NCI-H69 (cell line): ENCODE measurements at places on chromosomes 2 and 18.

- no peak for DNase-seq
These were observed 200.8 kb upstream of the SIX3 start for GRCh38 chr2:44740678-44741077.

DNA sequence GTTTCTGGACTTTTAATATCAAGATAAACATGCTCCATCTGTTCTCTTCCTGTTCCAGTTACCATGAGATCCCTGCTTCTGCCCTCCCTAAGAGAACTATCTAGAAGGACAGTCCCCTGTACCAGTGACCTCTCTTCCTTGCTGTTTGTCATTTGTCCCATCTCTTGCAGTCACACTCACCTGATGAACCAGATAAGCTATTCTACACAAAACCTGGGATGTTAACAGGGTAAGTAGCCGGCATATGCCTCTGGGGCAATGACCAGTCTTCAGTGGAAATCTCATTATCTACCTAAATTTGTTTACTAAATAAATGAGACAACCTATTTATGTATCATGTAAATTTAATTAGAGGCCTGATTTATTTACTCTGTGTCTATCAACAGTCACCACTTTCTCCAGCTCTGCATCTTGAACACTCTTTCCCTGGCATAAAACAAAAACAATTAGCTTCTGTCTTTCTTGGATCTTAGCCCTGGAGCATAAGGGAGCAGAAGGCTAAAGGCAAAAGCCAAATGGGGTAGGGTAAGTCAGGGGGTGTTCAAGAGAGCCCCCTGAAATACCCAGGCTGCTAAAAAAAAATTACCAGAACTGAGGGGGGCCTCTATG lies 337.7 kb downstream of the ALK start:
- DNase-seq = no peak

GRCh38 chr18:25279556-25279955 lies 72.4 kb downstream of the ZNF521 start:
- DNase-seq = no peak

DNA sequence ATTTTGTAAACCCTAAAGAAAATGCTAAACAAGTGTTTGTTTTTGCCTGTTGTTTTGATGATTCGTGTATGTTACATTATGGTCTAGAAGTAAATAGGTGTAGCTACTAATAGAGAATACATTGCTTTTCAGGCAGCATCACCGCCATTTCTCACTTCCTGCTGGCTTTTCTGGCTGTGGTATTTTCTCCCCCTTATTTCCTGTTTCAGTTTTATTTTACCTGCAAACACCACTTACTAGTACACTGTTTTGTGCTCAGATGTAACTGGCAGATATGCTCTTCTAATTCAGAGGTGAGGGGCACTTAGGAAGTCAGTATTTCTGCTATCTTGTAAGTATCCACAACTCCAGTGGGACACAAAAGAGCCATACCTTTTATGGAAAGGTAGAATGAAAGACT lies 38.1 kb upstream of the SLC3A1 start:
- no peak for DNase-seq

DNA sequence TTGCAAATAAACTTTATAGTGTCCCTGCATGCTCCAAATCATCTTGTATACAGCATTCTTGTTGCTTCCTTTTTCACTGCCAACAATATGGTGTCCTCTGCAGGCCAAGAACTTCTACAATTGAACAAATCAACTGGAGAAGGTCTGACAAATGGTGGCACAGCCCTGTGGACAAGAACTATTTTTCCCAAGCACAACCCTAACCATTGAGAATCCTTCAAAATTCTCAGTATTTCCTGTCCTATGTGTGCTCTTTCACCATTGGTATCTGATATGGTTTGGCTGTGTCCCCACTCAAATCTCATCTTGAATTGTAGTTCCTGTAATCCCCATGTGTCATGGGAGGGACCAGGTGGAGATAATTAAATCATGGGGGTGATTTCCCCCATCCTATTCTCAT lies 865.1 kb upstream of the ACVR2A start:
- no peak for DNase-seq

- DNase-seq = no peak
These were observed 46.3 kb upstream of the STAM2 start for GRCh38 chr2:152221839-152222238.

DNA sequence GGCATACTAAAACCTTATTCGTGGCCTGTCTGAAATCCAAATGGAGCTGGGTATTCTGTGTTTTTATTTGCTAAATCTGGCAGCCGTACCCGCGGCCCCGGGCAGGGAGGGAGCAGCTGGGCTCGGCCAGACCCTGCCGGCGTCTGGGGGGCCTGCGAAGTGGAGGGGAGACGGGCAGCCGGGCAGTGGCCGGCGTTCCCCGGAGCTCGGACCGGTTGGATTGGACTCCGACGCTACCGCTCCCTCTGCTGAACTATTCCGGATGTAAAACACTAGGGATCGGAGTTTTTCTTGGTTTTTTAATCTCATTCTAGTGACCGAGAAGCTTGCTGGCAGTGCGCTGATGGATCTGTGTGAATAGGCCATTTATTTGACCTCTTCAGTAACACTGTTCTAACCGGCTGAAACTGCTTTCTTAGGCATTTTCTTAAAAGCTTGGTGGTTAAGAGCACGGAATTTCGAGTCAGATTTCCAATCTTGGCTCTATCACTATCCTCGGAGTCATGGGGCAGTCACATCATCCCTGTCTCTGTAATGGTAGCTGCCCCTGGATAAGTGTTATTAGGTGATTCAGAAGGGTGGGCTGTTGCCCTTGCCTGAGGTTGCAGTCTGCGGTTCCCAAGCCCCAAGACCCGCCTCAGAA lies 694 bp downstream of the UNC50 start:
- peak; percentile 9 for DNase-seq

DNA sequence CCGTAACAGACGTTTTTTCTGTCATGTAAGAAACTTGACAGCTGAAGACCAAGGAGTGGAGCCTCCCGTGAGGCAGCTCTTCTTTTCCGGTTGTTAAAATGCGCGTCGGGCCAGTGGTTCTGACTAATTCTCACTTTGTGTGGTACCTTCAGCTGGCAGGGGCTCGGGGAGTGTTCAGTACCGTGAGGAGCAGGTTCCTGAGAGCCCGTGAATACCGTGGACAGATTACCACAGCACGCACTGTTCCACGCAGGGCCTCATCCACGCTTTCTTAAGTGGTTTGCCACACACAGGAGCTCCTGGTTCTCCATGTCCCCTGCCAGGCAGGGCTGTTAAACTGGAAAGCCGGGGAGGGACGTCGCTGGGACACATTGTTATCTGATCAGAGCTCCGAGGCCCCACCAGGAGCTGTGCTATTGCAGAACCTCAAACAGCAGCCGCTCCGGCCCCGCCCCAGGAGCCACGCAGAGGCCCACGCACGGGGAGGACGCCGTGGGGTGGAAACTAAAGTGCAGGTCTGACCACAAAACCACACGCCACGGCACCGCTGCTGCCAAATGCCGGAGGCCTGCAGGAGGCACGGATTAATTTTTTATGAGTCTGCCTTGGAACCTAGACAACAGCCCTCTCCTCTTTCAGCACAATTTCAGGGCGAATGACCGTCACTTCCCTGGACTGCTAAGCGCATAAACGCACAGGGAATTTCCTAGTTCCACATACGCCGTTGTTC lies 43.3 kb downstream of the NFATC1 start:
- no peak for DNase-seq

GRCh38 chr2:32277363-32277673 lies 386 bp upstream of the YIPF4 start:
- no peak for DNase-seq

GRCh38 chr2:158668001-158668765 lies 126.9 kb upstream of the DAPL1 start:
- DNase-seq = no peak

- DNase-seq = no peak
These were observed 179.6 kb downstream of the FAM124B start for GRCh38 chr2:224222291-224222690.

DNA sequence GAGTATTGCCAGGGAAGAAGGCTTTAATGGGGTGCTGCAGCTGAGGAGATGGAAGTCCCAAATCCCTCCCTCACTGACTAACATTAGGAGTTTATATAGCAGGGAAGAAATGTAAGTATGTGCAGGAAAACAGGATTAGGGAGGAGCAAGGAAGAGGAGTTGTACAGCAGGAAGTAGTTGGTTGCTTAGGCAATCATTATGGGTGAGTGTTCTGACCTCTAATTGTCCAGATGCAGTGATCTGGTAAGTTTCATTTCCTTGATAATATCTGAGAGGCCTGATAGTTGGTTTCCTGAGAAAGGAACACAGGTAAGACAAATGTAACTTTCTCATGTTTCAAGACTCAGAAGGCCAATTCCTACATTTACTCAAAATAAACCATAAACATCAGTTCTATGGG lies 331.9 kb upstream of the GULP1 start:
- peak; percentile 10 for DNase-seq

GRCh38 chr2:237715459-237715947 lies 83.1 kb upstream of the RBM44 start:
- DNase-seq = no peak

DNA sequence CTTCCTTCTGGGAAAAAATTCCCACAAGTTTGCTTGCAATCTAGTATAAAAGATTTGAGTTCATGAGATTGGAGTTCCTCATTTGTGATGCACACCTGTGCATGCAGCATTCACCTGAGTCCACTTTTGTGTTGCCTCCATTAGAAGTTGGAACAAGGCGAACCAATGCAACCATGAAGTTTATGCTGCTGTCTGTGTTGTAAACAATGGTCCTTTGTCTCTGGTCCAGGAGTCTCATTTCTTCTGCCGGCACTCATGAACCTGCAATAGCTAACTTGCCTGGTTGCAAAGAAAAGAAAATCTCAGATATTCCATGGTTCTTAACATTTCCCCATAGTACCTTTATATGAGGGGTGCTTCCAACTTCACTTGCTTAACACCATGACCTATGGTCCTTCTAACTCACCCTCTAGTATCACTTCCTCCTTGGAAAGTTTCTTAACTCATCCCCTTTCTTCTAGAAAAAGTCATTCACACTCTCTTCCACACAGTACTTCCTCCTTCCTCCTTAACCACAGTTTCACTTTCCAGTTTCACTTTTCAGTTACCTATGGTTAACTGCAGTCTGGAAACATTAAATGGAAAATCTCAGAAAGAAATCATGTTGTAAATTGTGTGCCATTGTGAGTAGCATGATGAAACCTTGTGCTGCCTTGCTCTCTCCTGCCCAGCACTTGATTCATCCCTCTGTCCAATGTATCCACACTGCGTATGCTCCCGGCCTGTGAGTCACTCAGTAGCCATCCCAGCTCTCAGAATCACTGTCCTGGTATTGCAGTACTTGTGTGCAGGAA lies 128.8 kb upstream of the TRIB2 start:
- no peak for DNase-seq

- DNase-seq = no peak
These were observed 8.0 kb upstream of the PTPN4 start for GRCh38 chr2:119751706-119752105.

DNA sequence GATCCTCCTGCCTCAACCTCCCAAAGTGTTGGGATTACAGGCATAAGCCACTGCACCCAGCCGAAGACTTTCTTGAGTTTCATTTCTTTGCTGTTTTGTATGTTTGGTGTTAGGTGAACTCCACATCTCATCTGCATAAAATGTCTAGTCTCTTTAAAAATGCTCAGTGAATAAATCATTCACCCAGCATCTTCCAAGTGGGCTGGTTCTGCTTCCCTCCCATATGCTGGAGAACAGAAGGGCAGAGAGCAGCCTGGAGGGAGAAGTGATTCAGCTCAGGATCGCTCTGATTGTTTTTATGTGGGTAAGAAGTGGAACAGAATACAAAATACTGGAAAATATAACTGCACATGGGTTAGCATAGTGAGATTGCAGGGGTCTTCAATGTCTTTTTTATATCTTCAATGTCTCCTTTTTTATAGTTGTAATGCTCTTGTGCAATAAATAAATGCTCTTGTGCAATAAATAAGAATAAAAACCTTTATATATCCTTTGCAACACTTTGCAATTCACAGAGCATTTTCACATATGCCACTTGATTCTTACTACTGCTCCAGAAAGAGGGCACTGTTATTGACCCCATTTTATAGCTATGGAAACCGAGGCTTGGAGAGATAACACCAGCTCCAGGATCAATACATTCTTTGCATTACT lies 253.0 kb upstream of the NCKAP5 start:
- no peak for DNase-seq

DNA sequence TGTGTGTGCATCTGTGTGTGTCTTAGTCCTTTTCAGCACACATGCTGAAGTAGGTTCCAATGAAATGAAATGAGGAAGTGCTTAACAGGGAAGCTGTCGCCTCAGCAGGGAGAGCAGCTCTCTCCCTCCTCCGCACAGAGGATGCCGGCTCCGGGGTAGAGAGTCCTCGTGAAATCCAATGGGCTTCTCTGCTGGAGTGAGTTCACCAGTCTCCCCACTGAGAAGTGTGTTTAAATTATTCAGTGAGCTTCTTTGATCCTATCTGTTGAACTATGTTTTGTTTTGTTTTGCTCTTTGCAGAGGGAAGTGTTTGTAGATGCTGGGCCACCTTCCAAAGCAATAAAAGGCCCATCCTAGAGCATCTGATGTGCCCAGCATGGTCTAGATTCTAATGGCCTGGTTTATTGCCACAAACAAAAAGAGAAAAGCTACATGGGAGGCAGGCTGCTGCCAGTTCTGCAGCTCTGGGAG lies 6.7 kb downstream of the PPP1R7 start:
- peak; percentile 6 for DNase-seq

GRCh38 chr2:137002896-137003295 lies 237.6 kb downstream of the THSD7B start:
- peak; percentile 14 for DNase-seq
